LHCN-M2 (cell line): ENCODE measurements at places on chromosomes 12 and 14. TPM values are rescaled to one million over a fixed set of nuclear protein-coding genes. Genes with fewer than 3 reads are reported as not detected.

- peak; percentile 44 for DNase-seq
Measured at GRCh38 chr14:39102265-39102968, 618 bp downstream of the SEC23A start.

DNA sequence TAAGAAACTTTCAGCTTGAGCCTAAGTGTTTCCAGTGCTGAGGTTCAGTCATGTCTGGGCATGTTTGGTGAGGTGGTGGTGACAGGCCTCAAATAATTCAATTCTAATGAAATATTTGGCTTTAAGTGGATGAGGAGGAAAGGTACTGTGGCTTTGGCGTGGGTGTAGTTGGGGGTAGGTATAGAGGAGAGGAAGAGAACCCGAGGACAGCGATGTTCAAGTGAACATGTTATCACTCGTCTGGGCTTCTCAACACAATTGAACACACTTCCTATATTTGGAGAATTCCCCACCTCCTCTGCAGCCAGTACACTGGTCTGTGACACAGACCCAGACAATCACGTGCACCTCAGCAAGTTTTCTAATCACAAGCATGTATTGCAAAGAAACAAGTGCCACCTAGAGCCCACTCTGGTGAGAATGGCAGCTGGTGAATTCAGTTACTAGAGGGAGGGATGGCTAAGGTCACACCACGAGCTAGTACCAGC lies 53.0 kb downstream of the IFNG-AS1 start:
- peak; percentile 53 for DNase-seq

DNA sequence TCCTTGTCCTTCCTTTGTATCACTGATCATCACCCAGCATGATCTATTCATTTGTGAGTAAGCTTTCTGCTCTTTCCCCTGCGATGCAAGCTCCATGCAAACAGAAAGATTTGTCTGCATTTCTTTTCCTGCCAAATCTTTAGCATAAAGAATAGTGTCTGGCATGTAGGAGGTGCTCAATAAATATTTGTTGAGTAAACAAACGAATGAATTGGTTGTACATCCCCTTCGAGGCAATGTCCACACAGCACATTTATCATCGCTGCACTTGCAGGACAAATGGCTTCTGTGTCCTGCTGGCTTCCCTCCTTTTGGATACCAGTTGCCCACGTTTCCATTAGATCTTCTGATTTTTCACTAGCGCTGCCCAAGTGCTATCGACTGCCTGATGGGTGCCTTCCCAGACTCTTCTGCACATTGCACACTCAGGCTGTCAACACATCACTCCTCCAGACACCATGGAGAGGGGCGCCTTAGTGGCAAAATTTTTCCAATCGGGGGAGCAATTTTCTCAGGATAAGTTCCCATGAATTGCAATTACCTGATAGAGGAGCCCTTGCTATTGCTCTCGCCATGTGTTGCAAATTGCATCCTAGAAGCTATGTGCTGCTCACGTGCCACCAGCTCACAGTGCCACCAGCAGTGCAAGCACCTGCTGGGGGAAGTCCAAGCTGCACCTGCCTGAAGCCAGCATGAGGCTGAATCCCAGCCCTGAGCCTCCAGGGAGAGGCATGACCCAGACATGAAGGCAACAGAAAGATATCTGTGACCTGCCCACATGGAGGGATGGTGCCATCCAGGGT lies 206.6 kb downstream of the KIF26A start:
- DNase-seq: no peak

Gene PMCH
- total RNA-seq: not detected in 2 replicates

Gene DICER1
- total RNA-seq: 21.5 and 38.8 TPM in 2 replicates

Gene CISTR
- total RNA-seq: not detected in 2 replicates
